ENCODE measurements at places on chromosomes 16 and 17.

DNA sequence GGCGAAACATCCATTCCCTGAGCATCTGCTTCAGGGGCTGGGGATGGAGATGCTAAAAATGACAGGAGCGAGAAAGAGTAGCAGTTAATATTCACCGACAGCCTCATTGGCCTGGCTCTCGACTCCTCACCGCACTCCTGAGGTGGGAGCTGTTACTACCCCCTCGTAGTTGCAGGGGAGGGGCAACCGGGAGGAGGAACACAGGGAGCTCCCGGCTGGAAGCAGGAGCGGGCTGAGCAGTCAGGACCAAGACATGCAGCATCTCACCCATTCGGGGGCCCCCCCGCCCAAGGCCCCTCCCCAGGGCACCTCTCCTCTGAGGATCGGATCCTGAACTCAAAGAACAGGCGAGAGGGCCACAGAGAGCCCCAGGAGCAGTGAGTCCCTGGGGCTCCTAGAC lies 4.5 kb upstream of the ACSF3 start:
- DNase-seq: no peak

GRCh38 chr16:30535777-30536190 lies 1.1 kb upstream of the ZNF747 start:
- peak; percentile 86 for DNase-seq

DNA sequence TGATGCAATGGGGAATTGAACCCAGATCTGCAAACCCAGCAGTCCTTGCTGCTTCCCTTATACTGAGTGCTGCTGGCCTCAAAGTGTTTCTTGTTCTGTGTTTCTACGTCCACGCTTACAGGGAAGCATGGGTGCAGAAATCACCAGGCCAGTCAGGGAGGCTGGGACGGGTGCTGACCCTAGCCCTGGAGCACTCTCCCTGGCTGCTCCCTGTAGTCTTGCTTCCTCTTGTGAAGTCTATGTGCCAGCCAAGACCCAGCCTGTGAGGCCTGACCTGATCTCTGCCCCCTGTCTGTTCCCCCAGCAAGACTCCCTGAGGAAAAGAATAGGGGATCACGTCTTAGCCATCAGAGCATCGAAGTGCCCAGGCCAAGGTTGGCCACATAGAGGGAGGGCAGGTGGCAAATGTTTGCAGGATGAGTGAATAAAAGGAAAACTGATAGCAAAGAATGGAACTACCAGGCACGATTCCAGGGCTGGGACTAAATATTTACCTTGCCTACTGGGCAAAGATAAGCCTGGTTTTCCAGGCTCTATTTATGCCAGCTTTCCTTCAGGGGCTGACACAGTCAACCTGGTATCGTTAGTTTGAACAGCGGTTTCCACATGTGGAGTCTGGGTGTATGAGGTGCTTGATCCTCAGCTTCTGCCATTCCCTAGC lies 41.2 kb upstream of the RHOT1 start:
- DNase-seq: no peak

GRCh38 chr17:41651625-41652460 lies 27.5 kb upstream of the KRT17 start:
- no peak for DNase-seq

DNA sequence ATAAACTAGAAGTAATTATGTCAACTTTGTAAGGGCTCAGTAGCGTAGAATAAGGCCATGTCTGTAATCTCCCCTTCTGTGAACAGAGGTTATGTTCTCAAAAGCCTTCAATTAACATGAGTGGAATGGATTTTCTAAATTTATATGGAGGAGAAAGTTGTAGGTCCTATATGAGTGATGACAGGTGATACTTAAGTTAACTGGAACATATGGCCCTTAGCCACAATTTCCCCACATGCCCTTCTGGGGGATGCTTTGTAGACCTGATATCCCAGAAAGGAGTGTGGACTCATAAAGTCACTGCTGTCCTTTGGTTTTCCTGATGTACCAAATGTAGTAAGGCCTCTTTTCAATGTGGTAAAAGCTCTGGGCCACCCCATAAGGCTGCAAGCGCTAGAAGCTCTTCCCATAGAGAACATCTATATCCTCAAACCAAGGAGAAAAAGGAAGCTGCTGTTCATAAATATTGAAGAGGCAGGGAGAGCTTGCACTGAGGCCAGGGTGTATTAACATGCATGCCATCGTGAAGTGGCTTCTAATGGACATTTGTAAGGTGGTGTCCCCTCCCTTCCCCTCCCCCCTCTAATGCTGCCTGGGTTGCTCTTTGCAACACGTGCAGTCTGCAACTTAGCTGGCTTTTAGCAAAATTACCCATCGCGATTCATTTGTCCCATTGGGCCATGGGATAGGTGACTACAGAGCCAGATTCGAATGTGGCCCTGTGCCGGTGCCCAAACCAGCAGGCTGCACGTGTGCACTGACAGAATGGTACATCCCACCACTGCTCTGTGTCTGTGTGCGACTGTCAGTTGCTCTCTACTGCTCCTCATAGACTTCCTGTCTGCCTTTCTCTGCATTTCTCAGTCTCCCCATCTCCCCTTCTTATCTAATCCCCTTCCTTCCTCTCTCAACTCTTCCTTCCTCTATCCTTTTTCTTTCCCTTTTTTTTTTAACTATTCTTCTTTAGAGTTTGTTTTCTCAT lies 269.0 kb downstream of the WWOX start:
- no peak for DNase-seq

- DNase-seq: no peak
Observed at GRCh38 chr16:22677024-22677830, 136.7 kb upstream of the HS3ST2 start.

GRCh38 chr16:82895843-82896242 lies 269.1 kb downstream of the CDH13 start:
- DNase-seq: no peak

DNA sequence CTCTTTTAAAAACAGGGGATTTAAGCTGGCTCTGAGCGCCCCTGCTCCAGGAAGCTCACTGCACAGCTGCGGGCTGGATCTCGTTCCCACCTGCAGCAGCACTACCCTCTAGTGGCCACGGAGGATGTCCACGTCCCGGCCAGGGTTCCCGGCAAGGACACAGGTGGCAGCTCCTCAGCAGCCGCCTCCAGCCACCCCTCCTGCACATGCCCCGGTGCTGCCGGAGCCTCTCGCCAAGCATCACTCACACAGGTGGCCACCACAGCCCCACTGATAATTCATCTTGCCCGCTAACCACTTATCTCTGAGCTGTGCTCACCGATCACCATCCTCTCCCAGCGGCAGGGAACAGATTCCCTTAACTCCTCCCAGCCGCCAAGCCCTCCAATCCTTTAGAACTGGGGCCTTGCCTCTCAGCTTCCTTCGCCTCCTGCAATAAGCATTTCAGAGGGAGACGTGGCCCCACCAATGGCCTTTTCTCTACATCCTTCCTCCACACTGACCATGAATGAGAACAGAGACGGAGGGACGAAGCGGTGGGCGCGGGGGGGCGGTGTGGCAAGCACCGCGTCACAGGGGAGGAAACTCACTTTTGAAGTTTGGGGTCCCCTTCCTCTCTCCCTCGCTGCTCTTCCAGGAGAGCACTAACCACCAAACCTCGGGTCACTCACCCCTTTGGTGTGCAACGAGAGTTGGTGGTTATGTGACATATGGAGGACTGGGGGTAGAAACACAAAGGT lies 222.1 kb downstream of the RBFOX3 start:
- peak; percentile 73 for DNase-seq

- DNase-seq: no peak
Observed at GRCh38 chr17:58312829-58313228, 15.8 kb downstream of the TSPOAP1 start.

DNA sequence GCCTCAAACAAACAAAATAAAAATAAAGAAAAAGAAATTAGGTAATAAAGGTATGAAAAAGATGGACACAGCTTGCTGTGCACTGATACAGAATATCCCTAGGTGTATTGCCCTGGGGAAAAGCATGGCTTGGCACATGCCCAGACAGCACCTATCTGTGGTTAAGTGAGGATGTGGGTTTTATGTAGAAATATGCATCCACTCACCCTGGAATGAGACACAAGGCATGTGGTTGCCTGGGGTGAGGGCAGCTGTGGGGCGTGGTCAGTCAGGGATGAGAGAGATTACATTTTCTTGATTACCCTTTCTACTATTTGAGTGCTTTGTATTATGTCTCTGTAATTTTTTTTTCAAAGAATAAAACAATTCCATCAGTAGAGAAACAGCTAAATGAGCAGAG lies 6.9 kb downstream of the PLLP start:
- DNase-seq: peak; percentile 66

- DNase-seq: no peak
Observed at GRCh38 chr17:81364278-81365147, 30.7 kb upstream of the BAHCC1 start.

All from GM23248 (cell line).